ENCODE measurements at places on chromosomes 16 and 17.
A peak's percentile ranks its signal among the peaks of the same experiment; 100 is the strongest.

- no peak for DNase-seq
Observed at GRCh38 chr16:84937196-84938005, 73.9 kb downstream of the ZDHHC7 start.

DNA sequence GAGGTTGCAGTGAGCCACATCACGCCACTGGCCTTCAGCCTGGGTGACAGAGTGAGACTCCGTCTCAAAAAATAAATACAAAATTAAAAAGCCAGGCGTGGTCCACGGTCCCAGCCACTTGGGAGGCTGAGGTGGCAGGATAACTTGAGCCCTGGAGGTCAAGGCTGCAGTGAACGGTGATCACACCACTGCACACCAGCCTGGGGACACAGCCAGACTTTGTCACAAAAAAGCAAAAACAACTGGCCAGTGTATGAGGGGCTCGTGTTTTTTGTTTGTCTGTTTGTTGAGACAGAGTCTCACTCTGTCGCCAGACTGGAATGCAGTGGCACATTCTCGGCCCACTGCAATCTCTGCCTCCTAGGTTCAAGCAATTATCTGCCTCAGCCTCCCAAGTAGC, 1.2 kb upstream of the UBB start:
- no peak for DNase-seq

DNA sequence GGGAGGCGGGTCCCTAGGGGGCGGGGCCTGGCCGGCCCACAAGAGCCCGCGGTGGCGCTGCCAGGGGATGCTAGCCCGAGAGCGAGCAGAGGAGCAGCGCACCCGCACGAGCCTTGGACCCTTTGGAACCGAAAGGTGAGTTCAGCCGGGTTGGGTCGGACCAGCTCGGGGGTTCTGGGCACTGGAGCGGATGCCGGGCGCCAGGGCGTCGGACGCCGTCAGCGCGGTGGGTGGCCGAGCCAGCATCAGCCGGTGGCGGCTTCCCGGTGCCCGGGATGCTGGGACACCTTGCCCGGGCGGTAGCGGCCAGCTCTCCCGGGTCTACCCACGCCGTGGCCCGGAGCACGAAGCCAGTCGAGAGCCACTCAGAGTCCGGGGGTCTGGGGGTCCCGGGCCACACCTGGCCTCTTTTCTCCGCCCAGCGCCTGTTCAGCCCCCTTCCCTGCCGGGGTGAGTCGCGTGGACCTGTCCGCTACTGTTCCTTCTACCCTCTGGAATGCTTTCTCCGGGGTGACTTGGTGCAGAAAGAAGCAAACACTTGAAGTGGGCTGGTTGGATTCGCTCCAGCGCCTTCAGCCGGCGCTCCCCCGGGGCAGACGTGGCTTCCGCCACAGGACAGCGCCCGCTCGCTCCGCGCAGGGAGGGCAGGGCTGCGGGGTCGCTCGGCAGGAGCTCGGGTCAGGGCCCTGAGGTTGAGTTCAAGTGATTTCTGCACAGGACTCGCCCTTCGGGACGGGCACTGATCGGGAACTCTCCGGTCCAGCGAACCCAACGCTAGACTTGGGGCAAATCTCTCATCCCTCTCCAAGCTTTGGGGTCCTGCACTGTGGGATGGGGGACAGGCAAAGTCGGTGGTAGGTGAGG, at the start of gene SCNN1G:
TSS of gene SCNN1G (plus strand) at position 67 of the 864 bp plus-strand sequence. CDS start 3,527 bp downstream, outside the sequence.
- DNase-seq, result no peak

DNA sequence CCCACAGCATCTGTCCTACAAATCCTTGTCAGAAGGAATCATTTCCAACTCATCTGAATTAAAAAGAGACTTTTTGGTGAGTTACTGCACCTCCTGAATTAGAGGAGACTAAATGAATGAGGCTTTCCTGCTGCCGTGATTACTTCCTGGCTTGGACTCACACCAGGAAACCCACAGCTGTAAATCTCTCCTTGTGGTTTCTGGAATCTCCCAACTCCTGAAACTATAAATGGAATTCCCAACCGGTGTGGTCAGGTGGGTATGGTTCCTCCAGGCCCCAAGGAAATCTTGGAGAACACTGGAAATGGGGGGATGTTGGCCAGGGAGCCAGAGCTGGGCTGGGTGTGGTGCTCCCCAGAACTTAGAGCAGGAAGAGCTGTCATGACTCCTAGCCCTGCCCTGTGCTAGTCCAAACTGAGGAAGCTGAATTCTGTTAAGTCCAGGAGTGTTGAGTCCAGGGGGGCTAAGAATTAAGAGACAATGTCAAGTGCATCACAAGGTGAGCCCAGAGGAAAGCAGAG, 216.4 kb downstream of the GSG1L start:
- DNase-seq, result no peak

GRCh38 chr16:85898521-85899442, at the start of gene IRF8:
IRF8 (plus strand) TSS chr16:85899162; CDS start chr16:85903016, 3,854 bp downstream.
- peak; percentile 74 for DNase-seq

DNA sequence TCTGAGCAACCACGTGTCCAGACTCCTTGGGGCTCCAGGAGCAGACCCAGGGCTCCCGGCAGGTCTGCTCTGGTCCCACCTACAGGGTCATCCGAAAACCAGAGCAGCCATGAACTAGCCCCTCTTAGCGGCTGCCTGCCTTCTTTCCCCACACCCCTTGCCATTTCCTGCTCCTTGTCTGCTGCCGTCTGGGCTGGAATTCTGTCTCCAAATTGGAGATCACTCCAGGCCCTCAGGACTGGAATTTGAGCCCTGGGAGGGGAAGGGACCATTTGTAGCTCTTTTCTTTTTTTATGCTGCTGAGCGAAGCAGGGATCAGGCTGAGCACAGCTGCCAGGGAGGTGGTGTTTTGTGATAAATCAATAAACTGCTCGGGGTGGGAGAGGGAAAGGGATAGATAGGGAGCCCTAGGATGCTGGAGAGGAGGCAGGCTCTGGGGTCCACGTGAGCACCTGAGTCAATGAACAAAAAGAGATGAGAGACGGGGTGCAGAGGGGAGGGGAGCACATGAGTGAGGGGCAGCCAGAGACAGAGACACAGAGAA, 257.5 kb downstream of the ENGASE start:
- DNase-seq, result no peak

Data from stimulated activated CD4-positive, alpha-beta T cell treated with anti-CD3 and anti-CD28 coated beads, TNF-alpha, amount 100 ng/mL, for 24 hours (primary cell).